Stimulated activated CD4-positive, alpha-beta T cell treated with anti-CD3 and anti-CD28 coated beads, Interleukin-1b, Interleukin-23, amount 100 ng/mL, for 1 hour (primary cell): ENCODE measurements at places on chromosomes 2 and 18.

DNA sequence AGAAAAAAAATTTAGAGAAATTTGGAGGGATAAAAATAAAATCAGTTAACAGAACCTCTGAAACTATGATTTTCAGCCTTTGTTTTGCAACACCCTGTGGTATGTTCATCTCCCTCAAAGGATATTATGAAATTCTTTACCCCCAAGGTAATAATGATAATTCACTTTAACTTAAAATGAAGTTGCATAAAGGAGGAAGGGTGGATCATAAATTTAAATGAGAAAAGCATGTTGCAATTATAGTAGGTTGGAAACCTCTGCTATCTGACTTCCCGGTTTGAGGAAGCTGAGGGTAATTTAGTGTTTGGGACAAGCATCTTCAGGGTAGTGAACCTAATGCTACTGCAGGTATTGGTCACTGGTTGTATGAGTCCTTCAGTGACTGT lies 102.9 kb downstream of the BABAM2 start:
- no peak for DNase-seq

DNA sequence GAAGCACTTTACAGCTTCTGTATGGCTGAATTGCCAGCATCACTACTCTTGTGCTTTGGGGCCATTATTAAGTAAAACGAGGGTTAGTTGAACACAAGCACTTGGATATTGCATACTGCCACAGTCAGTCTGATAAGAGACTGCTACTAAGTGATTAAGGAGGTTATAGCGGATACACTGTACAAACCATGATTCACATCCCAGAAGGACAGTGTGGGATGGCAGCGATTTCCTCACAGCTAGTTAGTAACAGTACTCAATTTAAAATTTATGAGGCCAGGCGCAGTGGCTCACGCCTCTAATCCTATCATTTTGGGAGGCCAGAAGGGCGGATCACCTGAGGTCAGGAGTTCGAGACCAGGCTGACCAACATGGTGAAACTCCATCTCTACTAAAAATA lies 2.6 kb upstream of the BMPR2 start:
- no peak for DNase-seq

DNA sequence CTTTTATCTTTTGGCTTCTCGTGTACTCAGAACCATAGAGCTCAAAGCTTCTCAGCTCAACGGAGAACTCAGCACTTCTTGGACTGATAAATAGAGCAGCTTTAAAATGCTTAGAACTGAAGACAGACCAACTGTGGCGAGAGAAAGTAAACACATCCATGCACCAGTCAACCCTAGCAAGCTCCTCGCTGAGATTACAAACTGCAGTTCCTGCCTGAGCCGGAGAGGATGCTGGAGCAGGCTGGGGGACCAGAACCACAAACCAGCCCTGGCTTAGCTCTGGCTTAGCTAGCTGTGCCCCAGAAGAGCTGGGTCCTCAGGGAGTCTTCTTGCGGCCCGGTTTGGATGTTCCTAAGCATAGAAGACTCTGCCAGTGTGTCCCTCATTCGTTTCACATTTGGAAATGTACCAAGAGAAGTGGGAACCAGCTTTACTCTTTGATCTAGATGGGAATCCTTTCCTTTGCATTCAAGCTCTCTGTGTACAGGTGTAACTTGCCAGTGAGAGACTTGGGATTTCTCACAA lies 5.6 kb downstream of the PAX8 start:
- DNase-seq, result no peak

GRCh38 chr2:36359067-36359466 lies 3.5 kb downstream of the CRIM1 start:
- DNase-seq, result no peak

DNA sequence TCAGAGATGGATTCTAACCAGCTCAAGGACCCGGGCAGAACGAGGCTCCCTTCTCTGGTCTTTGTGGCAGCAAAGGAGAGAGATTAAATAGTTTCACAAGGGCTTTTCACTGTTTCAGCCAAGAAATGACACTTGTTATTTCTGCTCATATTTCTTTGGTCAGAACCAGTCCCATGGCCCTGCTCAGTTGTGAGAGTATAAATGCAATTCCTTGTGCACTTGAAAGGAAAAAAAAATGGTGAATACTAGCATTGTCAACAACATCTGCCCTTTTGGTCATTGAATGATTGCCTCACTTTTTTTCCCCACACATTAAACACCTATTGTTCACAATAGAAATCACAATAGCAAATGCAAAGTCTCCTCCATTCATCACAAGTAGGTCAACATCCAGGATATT lies 104.4 kb downstream of the RDH14 start:
- DNase-seq, result no peak

DNA sequence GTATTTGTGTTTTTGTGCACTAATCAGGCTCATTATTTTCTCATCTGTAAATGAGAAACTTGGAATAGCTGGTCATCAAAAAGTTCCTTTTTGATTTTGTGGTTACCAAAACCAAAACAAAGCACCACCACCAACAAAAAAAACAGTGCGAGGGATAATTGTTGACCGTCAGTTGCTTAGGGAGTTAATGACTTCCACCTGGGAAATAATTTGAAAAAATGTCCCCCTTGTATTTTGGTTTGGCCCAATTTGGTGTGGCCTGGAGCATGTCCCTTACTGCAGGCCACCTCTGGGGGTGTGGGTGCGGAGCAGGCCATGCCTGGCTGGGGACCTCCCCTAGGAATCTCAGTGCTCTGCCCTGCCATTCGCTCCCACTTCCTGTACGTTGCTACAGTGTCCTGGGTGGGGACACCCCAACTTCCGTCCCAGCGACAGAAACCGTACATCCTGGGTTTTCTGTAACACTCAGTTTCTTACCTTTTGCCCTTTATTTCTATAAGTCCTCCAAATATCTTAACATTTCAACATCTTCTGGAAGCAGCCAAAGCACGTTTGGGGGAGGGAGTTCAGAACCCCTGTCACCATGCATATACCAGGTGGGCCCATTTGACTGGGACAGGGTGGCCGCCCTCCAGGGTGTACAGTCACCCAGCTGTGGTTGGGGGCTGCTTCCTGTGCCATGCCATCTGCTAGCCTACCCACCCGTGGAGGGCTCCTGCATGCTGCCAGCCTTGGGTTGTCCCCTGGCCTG lies 31.3 kb downstream of the NCK2 start:
- no peak for DNase-seq
